ENCODE measurements at places on chromosomes 1 and 21.

GRCh38 chr21:16908077-16908476 is 604.8 kb upstream of the CXADR start:
- DNase-seq = peak; percentile 95

DNA sequence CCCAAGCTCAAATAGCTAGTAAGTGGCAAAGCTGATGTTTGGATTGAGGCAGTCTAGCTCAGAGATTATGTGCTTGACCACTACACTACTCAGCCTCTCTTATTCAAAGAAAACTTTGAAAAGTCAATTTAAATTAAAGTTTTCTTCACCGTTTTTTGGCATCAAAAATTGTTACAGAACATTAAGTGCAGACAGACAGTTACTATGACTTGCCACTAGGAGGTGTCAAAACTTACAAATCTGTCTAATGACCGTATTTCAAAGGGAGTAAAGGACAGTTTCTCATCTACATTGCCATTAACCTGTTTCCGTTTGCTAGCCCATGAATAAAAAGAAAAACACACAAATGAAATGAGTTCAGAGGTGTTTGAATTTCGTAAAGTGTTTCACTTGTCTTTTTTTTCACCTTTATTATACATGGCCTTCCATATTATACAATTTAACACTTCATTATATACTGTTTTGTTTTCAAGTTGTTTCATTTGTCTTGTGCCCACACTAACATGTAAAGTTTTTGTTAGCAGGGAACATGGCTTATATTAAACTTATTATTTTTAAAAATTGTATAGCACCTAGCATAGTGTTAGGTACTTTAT is 57.4 kb upstream of the MTF2 start:
- DNase-seq = peak; percentile 66

DNA sequence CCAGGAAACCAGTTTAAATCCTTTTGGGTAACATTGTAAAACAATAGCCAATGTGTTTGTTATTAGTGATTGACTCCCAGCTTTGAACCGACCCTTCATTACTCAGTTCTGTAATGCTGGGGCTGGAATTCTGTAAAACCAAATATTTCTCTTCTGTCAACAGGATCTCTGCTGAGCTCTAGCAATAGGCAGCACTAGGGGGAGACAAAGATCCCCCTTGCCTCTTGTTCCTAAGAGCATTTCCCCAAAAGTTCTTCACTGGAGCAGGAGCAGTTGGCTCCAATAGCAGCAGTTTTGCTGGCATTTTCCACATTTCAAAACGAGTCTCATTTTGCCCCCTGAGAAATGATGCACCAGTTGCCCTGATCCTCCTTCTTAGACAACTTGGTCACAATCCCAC is 1671.1 kb downstream of the MRPL39 start:
- DNase-seq = no peak

DNA sequence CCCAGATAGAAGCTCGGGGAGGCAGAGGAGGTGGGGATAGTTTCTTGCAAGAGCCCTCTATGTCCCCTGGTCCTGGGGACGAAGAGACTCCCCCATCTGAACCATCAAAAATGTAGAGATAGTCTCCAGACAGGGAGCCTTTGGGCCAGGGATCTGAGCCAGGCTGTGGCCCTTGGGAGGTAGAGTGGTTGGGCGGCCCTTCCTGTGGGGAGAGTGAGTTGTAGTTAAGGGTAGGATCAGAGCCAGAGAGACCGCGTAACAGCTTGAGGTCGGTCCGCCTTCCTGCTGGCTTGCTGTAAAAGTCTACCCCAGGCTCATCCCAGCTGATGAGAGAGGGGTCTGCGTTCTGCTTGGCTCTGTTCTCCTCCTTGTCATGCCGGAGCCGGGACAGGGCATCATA is 25.3 kb downstream of the PIK3C2B start:
- DNase-seq = no peak

DNA sequence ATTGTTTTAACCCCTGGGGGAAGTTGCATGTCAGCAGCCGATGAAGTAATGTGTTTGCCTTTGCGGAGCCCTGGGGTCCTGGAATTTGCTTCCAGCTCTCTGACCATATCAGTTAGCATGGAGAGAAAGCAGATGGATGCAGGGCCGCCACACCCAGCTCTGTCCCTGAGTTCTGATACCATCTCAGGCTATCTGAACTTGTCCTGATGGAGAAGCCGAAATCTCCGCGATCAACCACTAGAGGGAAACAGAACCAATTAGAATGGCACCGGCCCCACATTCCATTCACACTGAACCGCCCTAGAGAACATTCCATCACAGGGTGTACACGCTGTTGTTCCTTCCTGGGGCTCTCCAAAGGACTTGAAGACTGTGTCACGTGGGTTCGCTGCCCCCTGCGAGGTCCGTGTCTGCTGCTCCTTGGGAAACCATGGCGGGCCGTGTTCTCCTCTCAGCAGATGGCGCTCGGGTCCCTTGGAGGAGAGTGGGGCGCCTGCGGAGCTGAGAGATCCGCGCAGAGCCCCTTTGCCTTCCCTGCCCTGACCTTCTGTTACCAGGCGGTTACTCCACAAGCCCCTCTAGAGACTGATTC is 75.4 kb downstream of the ABCA4 start:
- peak; percentile 97 for DNase-seq

- peak; percentile 62 for DNase-seq
Observed at GRCh38 chr1:157226739-157227138, 88.5 kb upstream of the ETV3 start.

GRCh38 chr1:218809625-218810024 is 364.1 kb upstream of the LYPLAL1 start:
- peak; percentile 71 for DNase-seq

GRCh38 chr1:192539297-192540092 is 36.1 kb upstream of the RGS1 start:
- DNase-seq = peak; percentile 98

DNA sequence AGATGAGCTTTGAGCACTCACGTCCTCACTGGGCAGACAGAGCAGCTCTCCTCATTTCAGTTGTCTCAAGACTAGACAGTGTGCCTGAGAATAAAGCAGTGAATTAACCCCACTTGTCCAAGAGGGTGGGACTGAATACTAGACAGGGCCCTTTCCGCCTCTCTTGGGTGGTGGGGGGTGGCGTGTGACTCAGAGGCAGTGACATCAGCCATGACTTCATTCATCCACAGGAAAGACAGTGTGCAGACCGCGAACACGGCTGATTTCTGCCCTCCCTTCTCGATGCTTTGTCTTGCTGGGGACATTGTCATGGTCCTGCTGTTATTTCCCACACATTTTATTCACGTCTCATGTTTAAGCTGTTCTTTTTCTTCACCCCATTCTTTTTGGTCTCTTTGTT is 64.9 kb downstream of the FGGY start:
- DNase-seq = no peak

- DNase-seq = no peak
Observed at GRCh38 chr1:166170726-166171125, 3.9 kb upstream of the FAM78B start.

DNA sequence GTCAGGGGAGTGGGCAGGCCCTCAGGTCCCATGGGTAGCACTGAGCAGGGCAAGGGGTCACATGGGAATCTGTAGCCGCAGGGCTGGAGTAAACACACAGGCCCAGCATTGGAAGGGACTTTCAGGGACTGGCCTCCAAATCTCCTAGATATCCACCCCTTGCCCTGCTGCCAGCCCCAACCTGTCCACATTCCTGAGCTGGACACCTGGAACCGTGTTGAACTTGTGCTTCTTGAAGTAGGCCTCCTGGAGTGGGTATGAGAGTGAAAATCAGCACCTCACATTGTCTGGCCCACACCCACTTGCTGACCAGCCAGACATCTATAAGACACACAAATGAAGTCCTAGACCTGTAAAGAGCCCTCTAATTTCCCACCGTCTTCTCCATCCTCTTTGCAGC is 7.7 kb downstream of the POMGNT1 start:
- no peak for DNase-seq

GRCh38 chr1:230793463-230793745 is 46.2 kb downstream of the CAPN9 start:
- DNase-seq = no peak

GRCh38 chr1:176178316-176178715 is 28.8 kb downstream of the COP1 start:
- DNase-seq = peak; percentile 16

DNA sequence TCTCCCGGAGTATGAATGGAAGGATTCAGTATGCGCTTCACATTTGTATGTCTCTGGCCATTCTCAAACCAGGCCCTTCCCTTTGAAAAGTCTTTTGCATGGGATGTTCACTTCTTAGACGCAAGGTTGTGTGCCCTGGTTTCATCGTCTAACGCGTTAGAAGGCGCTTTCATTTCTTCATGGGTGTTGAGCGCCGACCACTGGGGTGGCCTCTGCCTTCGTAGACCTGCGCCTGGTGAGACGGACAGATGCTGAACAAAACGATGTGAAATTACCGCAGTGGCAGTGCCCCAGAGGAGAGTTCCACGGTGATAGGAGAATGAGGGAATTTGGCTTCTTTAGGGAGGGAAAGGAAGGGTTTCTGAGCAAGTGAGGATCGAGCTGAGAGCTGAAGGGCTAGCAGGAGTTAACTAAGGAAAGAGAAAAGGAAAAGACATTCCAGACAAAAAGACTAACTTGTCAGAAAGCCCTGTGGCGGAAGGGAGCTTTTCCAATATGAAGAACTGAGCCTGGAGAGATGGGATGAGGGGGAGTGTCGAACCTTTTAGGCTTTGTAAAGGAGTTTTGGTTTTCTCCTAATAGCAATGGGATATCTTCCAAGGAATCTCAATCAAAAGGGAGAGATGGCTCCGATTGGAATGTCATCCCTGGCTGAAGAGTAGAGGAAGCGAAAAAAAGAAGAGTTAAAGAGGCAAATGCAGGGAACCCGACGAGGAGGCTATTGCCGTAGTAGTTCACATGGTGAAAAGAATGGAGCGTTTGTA is 951 bp downstream of the GGPS1 start:
- peak; percentile 36 for DNase-seq

- no peak for DNase-seq
Observed at GRCh38 chr1:8285103-8285502, 32.8 kb upstream of the SLC45A1 start.

GRCh38 chr21:33022489-33022827 is 3.3 kb upstream of the OLIG2 start:
- no peak for DNase-seq

DNA sequence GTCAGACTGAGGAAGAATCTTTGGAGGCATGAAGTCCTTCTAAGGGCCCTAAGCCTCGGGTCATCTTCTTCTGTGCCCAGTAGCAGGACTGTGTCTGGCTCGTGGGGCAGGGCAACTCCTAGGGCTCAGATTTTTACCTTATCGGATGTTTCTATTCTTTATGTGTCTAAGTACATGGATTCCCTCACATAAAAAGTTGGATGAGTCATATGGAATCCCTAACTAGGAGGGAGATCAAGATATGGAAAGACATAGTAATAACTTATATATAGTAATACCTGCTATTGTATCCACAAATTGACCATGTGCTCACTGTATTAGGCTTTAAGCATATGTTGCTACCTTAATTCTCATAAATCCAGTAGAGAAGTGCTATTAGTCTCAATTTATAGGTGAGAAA is 364.5 kb upstream of the CAMK1G start:
- DNase-seq = no peak

DNA sequence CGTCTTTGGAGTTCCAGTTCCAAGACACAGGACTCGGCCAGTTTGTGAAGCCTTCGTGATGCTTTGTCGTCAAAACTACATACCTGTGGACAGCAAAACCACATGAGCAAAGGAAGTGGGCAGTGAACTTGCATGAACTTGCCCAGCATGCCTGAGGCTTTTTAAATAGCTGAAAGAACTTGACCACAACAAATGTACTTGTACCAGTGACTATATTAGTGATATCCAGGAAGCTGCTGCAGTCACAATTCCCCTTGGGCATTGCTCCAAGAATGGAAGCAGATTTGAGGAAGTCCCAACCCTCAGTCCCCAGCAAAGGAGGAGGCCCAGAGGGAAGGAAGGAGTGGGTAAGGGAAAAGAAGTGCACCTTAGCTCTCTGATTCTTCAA is 2.6 kb downstream of the FUCA1 start:
- DNase-seq = peak; percentile 100

DNA sequence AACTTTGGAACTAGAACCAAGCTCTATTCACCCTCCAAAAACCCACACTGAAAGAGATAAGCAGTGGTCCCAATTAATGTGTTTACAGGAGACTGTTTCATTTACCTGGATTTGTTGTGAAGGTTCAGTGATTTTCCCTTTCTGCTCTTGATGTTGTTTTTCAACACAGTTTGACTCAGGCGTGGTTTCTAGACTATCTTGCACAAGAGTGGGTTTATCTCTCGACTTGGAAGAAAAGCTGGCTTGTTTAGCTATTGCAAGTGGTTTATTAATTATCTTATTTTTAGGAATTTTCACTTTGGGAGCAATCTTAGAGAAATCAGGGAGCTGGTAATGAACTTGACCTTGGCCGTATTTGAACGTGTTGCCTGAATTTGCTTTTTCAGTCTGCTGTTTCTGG is 5.3 kb downstream of the AKNAD1 start:
- peak; percentile 33 for DNase-seq

GRCh38 chr1:181181792-181182585 is 93.5 kb downstream of the IER5 start:
- no peak for DNase-seq

DNA sequence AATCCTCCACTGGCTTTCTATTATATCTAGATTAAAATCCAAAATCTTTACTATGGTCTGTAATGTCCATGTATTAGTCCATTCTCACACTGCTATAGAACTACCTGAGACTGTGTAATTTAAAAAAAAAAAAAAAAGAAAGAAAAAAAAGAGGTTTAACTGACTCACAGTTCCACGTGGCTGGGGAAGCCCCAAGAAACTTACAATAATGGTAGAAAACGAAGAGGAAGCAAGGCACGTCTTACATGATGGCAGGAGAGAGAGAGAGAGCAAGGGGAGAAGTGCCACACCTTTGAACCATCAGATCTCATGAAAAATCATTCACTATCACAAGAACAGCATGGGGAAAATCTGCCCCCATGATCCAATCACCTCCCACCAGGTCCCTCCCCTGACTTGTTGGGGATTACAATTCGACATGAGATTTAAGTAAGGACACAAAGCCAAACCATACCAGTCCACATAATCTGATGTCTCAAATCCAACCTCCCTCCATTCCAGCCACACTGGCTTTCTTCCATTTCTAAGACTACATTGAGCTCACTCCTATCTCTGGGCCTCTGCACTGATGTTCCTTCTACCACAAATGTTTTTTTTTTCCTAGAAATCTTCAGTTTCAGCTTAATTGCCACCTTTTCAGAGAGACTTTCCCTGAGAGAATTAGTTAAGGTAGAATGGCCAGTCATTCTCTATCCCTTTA is 92.4 kb downstream of the EIF4G3 start:
- DNase-seq = no peak

GRCh38 chr1:44609412-44609767 is 64.9 kb downstream of the TMEM53 start:
- DNase-seq = peak; percentile 50

DNA sequence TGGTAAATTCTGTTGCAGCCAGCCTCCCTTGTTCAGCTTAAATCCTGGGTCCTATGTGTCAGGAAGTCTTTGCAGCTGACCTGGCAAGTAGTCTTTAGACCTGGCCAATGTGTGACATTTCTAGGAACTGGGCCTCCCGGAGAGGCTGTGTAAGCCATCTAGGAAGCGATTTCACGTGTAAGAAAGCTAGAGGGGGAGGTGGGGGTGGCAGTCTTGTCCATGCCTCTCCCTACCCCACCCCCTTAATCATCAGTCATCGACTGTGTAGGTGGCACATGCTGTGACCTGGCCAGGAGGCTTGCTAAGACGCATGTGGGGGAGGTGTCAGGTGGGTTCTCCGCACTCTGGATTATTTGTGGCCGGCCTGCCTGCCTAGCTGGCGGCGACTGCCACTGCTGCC is 8.4 kb downstream of the C1orf226 start:
- peak; percentile 32 for DNase-seq

All from renal cortical epithelial cell (primary cell).